ENCODE measurements at places on chromosomes 1 and 21.

DNA sequence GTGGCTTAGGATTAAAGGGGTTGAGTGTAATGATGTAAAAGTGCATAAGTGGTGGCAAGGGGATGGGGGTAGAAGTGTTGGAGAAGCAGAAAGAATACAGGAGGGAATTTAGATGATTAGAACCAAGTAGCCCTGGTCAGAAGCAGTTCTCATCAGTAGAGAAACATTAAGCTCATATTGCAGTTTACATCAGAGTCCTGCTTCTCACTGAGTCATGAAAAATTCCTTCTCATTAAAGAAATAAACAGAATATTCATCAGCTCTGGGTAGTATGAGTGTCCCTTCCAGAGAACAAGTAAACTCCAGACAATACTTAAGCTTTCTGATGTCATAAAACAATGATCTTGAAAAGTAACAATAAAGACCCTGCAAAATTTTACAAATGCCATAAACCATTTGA lies 36.5 kb downstream of the LRRIQ3 start:
- DNase-seq, result no peak

DNA sequence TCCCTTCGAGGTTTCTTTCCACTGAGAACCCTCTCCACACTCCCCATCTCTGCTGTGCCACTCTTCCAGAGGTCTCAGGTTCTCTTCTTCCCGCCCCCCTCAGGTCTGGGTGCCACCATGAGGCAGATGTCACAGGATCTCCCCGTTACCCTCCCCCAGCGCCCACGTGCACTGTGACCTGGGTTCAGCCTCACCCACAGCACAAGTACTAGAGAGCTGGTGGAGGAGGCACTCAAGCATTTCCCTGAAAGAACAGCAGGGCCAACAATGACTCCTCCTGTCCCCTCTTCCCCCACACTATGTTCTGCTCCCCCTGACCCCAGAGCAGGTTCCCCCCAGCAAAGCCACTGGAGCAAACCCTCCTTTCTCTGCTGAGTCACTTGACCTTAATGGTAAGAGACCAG lies 14.3 kb downstream of the PLEKHA6 start:
- DNase-seq, result no peak

GRCh38 chr1:245301921-245302320 lies 147.1 kb downstream of the KIF26B start:
- no peak for DNase-seq

DNA sequence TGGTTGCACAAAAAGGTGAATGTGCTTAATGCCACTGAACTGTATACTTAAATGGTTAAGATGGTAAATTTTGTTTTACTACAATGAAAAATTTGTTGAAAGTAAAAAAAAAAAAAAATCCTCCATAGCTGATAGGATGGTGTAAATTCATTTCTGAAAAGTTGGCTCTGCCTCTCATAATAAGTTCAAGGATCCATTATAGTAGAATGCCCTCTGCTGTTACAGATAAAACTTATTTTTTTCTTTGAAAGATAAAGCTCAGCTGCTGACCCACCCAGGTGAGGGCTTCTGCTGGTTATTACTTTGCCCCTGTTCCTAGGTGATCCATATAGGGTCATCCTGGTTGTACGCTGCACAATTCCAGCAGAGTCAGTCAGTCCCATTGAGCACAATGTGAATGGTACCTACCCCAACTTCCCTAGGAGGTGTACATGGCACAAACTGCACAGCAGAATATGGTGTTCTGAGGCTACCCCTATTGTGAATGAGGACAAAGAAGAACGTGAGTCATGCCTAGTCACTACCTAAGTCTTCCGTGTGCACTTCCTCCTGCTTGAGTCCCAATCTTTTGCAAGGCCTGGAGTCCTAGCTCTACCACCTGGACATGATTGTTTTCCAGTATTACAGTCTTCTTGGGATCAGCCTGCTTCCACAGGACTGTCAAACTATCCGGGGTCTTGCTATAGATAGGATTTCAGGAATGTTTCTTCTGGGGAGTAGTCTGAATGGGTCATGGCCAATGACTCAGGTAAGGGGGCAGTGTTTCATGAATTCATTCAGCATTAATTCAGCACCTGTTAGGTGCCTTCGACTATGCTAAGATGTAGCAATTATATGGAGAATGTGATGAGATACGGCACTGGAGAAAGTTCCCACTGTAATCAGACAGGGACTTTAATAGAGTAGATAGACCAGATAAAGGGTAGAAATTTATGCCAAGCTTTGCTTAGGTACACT lies 20.8 kb upstream of the CD5L start:
- DNase-seq, result no peak

GRCh38 chr1:36481771-36482723 lies 666 bp downstream of the CSF3R start:
- no peak for DNase-seq

DNA sequence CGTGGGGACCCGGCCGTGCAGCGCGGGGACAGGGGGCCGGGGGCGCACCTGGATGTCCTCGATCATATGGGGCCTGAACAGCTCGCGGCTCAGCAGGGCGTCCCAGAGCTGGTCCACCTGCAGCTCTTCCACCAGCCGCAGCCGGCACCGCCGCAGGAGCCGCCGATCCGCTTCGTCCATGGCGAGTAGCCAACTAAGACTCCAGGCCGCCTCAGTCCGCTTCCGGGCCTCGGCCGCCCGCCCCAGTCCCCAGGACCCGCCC lies at the start of gene CASP9:
TSS of gene CASP9 (minus strand) at position 195 of the 262 bp plus-strand sequence. CDS start at position 180, 15 bp downstream.
- DNase-seq, result no peak

DNA sequence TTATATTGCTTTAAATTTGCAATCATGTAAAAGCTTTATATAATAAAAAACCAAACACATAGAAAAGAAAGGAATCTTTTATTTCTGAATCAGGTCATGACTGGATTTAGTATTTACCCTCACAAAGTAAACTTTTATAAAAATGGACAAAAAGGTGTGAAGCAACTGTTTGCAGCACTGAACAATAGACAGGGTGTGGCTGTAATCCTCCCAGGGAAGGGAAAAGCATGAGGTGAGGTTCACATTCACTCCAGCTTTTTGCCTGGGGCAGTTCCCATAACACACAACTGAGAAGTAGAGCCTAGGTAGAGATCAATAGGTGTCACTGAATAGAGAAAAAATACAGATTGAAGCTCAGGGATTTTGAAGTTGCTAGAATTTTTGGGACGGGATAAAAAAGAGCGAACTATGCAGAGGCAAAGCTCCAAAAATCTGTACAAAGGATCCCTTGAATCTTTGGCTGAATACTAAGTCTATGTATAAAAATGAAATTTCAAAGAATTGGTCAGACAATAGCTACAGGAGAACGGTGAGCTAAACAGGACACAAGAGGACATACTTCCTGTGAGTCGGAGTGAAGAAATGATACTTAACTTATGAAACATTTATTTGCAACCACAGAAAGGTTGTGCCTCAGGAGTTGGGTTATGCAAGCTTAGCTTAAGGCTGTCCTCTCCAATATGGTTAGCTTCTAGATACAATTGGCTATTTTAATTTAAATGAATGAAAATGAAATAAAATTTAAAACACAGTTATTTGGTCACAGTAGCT lies 162.0 kb upstream of the ZP4 start:
- no peak for DNase-seq

DNA sequence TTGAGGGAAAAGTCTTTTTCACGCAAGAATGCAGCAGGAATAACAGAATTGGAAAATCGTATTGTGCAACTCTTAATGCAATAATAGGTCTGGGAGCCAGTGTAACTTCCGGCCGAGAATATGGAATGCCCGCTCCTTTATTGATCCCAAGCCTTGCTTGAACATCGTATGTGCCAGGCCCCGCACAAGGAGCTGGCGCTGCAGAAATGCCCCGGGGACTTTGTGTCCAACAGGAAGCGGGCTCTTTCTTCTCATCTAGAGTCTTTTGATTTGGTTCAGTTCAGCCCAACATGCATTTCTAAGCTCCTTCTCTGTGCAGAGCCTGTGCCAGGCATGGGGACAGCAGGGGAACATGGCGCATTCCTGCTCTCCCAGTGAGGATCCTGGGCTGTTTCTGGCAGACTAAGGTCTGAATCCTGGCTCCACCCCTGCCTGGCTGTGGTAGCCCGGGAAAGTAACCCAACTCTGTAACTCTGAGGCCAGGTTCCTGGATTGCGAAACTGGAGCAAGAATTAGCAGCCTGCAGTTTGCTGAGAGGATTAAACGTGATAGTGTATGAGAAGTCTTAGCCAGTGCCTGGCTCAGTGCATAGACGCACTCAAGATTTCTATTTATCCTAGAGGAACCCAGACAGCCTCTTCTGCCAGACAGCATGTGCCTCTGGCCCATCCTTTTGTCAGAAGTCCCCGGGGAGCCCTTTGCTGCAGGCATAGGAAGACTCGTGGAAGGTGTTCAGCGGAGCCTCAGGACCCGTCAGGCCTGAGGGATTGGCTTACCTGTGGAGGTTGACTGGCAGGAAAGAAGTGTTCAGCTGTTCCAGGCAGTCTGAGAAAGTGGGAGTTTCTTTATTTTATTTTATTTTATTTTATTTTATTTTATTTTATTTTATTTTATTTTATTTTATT lies 987 bp upstream of the CDCP2 start:
- no peak for DNase-seq

- no peak for DNase-seq
Observed at GRCh38 chr1:86416343-86416742, 7.6 kb upstream of the CLCA2 start.
